ENCODE measurements at places on chromosomes 6 and 20.

- DNase-seq, result no peak
Measured at GRCh38 chr6:35173044-35173426, 31.9 kb upstream of the TCP11 start.

DNA sequence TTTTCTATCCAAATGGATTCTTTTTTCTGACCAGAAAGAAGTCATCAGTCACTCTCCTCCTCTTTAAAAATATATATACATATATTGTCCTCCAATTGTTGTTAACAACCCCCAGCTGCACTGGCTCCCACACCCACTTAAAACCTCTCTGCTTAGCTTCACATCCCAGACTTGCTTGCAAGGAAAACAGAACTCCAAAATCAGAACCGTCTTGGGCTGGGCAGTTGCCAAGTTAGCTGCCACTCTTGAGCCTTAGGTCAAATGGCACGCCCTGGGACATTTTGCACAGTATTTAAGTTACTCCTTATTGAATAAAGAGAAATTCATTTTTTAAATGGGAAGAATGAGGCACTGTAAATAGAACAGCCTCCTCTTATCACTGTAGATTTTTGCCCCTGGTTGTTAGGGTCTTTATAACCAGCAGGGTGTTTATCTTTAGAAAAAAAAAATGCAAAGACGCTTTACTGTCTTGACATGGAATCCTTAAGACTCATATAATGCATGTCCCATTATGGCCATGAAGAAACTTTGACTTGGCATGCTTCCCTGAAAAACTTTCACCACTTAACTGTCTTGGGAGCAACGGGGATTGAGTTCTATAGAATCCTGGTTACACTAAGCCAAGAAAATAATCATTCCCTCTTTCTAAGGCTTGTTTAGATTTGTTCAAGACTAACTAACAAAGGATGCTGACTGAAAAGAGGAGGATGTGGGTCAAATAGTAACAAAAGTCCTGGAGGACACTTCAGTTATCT is 204.5 kb downstream of the ISM1 start:
- no peak for DNase-seq

DNA sequence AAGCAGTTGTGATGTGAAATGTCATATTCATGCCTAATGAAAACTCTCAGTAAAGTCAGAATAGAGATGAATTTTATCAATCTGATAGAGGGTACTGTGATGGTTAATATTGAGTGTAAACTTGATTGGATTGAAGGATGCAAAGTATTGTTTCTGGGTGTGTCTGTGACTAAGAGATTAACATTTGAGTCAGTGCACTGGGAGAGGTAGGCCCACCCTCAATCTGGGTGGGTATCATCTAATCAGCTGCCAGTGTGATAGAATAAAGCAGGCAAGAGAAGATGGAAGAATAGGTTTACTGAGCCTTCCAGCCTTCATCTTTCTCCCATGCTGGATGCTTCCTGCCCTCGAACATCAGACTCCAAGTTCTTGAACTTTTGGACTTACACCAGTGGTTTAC is 124.3 kb downstream of the CENPW start:
- no peak for DNase-seq

GRCh38 chr6:73123632-73124329 is 101.5 kb downstream of the KHDC1L start:
- DNase-seq, result peak; percentile 49

- DNase-seq, result peak; percentile 89
Measured at GRCh38 chr6:96923871-96924493, 546 bp upstream of the KLHL32 start.

GRCh38 chr20:8271727-8272126 is 139.7 kb downstream of the PLCB1 start:
- DNase-seq, result no peak

GRCh38 chr6:125974214-125974866 is 12.0 kb upstream of the TRMT11 start:
- DNase-seq, result peak; percentile 72

DNA sequence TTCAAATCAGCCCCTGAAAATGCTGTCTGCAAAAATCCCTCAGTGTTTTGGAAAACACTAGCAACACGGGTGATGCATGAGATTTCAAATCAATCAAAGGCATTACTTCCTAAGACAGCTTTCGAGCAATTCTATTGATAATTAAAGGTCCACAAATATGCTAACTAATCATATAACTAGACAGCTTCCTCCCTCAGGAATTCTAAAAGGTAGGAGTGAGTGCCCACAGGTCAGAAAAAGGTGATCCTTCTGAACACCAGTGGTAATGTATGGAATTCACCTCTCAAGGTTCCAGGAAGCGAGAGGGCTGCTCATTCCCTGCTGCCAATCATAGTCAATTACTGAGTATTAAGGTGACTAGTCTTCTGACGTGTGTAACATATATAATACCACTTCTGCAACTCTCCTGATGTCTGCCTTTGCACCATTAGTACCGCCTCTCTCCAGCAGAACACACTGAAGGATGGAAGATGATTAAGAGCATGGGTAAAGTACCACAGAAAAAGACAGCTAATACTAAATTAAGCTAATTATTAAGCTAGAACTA is 16.4 kb downstream of the MAN1A1 start:
- no peak for DNase-seq

- no peak for DNase-seq
Measured at GRCh38 chr6:16705081-16705993, 55.9 kb downstream of the ATXN1 start.

- no peak for DNase-seq
Measured at GRCh38 chr6:148263010-148263409, 79.6 kb upstream of the SASH1 start.

DNA sequence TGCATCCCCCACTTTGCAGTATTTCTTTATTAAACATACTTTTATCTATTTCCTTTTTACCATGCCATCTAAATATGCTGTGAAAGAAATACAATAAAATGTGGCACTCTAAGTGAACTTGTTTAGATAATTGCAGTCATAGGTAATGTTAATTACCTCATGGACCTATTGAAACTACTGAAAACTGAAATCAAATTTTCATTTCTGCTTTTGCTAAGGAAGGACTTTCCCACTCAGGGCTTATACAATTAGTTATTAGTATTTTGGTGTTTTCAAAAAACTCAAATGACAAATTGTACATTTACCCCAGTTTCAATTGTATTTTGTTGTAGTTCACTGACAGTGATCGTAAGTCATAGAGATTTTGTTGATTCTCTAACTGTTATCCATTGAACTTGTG is 88.4 kb downstream of the ID4 start:
- DNase-seq, result no peak

DNA sequence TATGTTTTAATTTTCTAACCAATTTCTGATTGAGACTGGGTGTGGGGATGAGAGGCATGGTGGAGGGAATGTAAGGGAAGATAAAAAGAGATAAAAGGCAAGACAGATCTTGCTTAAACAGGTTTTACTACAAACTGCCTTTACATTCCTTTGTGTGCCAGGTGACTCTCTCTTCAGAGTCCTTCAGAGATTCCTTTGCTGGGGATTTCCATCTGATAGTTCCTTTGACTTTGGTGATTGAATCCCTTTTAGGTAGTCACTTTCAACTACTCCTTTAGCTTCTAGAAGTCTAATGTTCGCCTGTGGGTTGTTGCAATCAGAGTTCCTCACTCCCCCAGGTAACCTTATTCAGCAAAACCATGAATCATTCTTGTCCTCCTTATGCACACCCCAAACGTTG is 283.3 kb upstream of the MANEA start:
- no peak for DNase-seq

DNA sequence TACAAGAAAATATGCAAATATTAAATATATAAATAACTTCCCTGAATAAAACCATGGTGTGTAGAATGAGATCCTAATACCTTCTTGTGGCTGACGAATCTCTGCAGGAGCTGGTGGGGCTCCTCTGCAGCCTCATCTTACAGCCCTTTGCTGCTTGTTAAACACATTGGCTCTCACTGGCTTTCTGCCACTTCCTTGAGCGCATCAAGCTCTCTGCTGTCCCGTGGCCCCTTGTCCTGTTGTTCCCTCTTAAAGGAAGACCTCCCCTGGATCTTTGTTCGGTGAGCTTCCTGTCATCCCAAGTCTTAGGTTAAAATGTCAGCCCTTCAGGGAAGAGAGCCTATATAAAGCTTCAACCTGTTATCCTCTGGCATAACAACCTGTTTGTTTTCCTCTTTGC is 519.6 kb downstream of the DOK5 start:
- no peak for DNase-seq

GRCh38 chr6:54074578-54075195 is 36.6 kb upstream of the MLIP start:
- DNase-seq, result no peak

GRCh38 chr6:35497571-35498421 is 917 bp upstream of the TEAD3 start:
- peak; percentile 23 for DNase-seq

DNA sequence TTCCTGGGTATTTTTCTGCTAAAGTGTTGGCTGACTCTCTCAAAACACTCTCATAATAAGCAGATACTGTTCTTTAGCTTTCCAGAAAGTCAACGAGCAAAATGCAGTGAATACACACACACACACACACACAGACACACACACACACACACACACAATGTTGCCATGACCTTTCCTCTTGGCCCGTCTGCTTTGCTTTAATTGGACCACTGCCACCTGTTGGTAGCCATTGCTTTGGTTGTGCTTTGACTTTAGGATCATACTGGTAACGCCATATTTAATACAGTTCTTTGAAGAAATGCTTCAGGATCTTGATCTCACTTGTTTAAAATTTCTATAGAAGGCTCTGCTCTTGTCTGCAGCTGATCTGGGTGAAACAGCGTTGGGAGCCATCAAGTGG is 4.4 kb downstream of the FIG4 start:
- no peak for DNase-seq

- DNase-seq, result no peak
Measured at GRCh38 chr6:101202867-101203374, 190.6 kb upstream of the GRIK2 start.

- no peak for DNase-seq
Measured at GRCh38 chr6:87791029-87791428, 89.0 kb upstream of the AKIRIN2 start.

- DNase-seq, result no peak
Measured at GRCh38 chr6:166809721-166810120, 146.6 kb downstream of the RNASET2 start.

GRCh38 chr6:9623228-9623832 is 791.5 kb downstream of the TFAP2A start:
- no peak for DNase-seq

GRCh38 chr6:42326248-42326647 is 108.6 kb upstream of the MRPS10 start:
- no peak for DNase-seq
